ENCODE measurements at places on chromosomes 3 and 15.

- DNase-seq, result no peak
Observed at GRCh38 chr15:80437334-80437891, 33.2 kb downstream of the ARNT2 start.

DNA sequence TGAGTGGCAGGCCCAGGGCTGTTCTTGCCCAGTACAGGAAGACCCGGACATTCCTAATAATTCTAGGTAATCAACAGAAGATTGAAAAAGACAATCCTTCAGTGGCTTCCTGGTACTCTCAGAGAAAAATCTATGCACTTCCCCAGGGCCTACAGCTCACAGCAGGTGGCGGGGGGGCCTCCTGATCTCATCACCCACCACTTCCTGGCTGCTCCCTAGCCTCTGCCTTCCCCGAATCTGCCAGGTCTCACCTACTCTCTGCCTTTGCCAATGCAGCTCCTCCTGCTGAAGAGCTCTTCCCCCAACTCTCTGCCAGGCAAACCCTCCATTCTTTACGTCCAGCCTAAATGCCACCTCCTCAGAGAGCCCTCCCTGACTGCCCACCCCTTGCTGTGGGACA lies 37.5 kb downstream of the EHD4 start:
- no peak for DNase-seq

DNA sequence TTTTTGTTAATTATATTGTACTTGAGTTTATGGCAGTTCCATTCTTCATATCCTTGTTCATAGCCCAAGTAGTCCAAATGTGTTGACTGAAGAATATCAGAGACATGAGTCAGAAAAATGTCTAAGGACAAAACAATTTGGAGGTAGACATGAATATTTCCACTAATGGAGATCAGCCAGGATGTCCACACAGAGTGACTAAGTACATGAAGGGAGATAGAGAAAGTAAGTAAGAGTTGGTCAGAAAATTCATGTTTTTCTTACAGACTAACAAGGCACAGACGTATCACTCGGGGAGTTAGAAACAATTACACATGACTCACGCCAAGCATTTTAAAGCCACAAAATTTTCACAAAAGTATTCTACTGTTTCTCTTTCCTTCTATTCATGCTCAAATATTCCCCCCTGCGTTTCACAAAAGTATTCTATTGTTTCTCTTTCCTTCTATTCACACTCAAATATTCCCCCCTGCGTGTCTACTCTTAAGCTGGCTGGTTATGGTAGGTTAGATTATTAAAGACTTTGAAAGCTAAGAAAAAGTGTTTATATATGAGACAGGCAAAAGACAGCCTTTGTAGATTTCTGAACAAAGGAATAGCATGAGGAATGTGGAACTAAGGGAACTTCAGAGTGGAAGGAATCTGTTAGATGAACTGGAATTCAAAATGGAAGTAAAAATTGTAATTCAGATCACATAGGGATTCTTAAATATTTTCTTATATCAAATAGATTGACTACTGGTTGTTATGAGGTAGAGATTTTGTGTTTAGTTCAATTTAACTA lies 648.7 kb upstream of the CCDC54 start:
- no peak for DNase-seq

GRCh38 chr15:55515991-55516776 lies 8.2 kb upstream of the DNAAF4 start:
- no peak for DNase-seq

DNA sequence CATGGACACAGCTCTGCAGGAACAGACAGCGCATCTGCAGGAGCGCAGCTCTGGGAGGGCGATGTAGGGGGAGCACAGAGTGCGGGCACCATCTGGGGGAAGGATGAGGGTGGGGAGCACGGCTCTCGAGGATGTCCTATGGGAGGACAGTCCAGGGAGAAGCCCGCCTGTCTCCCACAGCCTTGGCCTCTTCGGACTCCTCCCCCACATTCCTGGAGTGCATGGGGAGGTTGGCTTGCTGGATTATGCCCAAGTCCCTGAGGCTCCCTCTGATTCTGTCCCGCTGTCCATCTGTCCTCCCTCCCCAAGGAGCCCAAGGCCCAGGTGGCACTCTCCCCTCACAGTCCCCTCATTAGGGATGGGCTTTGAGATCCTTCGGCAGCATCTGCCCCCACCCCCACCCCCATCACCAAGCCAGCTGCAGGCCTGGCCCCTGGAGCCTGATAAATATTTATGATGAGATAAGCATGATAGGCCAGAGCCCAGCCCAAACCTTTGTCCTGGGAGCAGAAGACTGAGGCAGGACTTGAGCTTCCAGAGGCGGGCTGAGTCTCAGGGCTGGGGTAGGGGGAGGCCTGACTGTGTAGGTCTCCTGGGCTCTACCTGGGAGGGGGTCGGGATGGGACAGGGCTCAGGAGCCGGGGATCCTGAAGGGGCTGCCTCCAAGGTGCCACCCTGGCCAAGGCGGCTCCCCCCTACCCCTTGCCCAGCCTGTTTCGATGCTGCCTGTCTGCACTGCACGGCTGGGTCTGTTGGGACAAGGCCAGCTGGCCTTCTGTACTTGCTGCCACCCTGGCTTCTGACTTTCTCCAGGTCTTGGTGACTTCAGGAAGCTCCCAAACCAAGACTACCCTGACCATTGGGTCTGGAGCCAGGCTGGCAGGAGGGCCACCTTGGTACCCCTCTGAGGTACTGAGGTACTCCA lies 28.6 kb upstream of the SEMA3F start:
- DNase-seq, result no peak

DNA sequence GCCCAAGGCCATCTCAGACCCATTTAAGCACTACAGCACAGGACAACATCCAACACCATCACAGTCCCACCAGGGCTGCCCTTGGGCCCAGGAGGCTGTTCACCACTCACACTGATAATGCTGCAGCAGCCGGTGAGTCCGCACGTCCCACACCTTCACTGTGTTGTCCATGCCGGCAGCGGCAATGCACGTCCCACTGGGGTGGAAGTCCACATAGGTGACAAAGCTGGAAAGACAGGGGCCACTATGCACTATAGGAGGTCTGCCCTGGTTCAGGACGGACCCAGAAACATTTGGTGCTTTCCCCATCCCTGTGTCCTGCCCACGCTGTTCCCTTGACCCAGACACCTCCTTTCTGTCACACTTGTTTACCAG lies 8.5 kb downstream of the POC1A start:
- no peak for DNase-seq

- no peak for DNase-seq
Observed at GRCh38 chr3:122318620-122319019, 6.4 kb upstream of the CSTA start.
